ENCODE measurements at places on chromosomes 1 and 21.

DNA sequence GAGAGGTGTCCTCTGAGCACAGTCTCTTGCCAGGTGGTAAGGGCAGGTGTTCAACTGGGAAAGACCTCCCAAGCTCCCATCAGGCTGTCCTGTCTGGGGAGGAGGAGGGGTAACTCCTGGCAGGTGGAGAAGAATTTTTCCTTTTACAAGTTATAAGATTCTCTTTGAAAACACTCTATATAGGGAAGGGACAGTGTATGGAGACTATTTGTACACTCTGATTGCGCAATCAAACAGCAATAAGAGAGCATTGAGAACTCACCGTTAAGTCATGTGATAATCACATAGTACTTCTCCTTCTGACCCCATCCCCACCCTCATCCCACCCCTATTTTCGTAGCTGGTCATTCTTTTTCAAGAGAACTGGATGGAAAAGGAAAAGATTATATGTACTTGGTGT, 179.3 kb upstream of the ZNF644 start:
- DNase-seq = no peak

- no peak for DNase-seq
Measured at GRCh38 chr1:200530623-200531261, 89.8 kb downstream of the KIF14 start.

GRCh38 chr21:26138615-26139257, 31.8 kb downstream of the APP start:
- DNase-seq = no peak

DNA sequence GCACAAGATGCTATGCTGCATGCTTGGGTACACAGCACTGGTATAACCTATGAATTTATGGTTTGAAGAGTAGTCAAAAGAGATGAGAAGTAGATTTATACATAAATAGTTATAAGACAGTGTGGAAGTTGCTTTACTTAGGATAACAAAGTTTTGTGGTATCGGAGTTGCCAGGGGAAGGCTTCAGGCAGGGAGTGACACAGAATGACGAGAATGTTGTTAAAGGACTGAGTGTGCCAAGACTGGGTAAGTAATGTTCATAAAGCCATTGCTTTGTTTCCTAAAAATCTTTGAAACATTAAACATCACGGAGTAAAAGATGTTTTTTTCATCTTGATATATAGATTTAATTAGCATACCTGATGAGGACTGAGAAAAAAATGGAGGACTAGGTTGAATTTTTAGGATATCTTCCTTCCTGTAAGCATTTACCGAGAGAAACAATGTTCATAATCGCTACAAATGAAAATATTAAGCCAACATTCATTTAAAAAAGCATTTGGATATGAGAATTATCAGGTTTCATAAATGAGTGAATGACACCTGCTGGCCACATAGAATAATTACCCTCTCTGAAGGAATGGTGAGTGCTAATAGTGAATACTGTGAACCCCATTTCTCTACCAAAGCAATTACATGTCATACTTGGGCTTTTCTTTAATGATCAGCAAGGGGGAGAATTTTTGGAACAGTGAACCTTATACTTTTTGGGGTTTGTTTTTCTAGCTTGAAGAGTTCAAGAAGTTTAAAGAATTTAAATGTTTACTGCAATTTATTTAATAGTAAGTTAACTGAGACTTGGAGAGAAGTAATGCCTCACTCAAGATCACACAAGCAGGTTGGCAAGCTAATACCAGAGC, 28.4 kb downstream of the EXTL2 start:
- DNase-seq = no peak

GRCh38 chr21:36934864-36935420, 31.5 kb downstream of the HLCS start:
- DNase-seq = no peak

DNA sequence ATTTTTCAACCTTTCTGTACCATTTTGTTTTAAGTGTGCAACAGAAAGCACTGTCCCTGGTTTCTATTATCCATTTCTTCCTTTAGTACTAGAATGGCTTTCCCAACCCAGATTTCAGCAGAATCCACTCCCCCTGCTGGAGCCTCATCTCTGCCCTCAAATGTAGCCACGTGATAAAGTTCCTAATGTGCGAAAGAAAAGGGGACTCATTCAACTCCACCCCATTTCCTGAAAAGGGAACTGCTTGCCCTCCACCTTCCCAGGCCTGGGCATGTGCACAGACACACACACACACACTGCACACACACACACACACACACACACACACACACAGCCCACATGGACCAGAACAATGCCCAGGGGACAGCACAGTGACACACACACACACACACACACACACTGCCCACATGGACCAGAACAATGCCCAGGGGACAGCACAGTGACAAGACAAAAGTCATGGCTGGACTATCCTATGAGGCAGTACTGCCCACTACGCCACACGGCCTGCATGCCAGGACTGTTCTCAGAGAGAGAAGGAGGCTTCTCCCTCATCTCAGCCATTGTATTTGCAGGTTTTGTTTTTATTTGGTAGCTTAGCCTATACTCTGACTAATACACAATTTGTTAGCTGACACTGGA, 33.2 kb downstream of the PACC1 start:
- DNase-seq = no peak
